Fibroblast of skin of back (primary cell): ENCODE measurements at places on chromosomes 3 and 15.

DNA sequence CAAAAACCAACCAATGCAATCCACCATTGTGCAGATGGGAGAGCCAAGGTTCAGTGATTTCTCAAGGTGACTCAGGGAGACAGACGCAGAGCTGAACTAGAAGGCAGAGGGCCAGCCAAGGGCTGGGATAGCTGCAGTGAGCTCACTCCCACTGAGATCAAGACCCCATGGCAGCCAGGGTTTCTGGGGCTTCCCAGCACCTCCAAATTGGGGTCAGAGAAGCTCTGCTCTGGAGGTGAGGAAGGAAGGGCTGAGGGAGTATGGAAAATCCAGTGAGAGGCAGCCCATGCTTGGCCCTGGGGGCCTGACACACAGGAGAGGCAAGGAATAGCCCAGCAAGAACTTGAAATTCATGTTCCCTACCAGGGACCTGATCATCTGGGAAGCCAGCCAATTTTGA lies 61.0 kb downstream of the ISG20 start:
- DNase-seq, result no peak

- no peak for DNase-seq
These were observed 115.9 kb downstream of the IQSEC1 start for GRCh38 chr3:12957339-12957738.

- peak; percentile 71 for DNase-seq
These were observed 46.4 kb downstream of the TMEM44 start for GRCh38 chr3:194586836-194587235.

GRCh38 chr3:114453361-114453780 lies 159.5 kb downstream of the TIGIT start:
- DNase-seq, result no peak

DNA sequence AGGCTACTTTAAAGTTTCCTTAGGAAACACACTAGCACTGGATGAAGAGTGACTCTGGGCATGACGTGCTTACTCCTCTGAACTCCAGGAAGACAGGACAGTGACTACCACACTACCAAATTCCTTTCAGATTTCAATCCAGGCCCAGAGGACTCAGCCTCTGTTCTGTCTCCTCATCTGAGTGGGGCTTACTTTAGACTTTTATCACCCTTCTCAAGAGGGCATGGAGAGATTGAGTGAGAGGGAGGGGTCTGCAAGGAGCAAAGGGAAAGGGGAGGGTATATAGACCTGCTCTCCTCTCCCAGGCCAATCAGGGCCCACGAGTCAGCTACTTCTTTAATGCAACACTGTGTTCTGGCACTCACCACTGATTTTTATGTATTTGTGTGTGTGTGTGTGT lies 29.4 kb upstream of the RSL24D1 start:
- no peak for DNase-seq

GRCh38 chr3:42880183-42880582 lies 4.5 kb upstream of the CYP8B1 start:
- no peak for DNase-seq

- no peak for DNase-seq
These were observed 16.2 kb downstream of the ZPLD1 start for GRCh38 chr3:102450976-102451375.

- DNase-seq, result no peak
These were observed 23.5 kb downstream of the PAQR9 start for GRCh38 chr3:142940000-142940399.

DNA sequence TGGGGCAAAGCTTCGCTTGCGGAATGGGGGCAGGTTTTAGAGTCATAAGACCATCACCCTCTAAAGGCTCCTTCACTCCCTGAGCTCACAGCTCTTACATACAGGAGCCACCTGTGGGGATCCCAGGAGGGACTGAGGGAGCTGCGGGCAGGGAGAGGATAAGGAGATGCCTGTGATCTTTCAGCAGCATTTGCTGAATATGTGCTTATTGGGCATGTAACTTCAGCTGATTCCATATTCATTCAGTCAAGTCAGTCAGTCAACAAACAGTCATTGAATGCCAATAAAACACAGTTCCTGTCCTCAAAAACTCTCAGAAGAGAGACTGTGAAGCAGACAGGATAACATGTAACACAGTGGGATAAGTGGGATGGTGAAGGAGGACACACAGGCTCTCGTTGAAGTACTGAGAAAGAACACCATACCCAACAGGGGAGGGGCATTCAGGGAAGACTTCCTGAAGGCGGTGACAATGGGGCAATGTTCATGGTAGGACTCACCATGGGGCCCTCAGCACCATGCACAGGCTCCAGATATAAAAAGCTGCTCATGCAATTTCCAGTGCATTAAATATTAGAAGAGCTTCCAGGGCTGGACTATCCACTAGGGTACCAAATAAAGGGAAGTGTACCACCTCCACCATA lies 240.9 kb downstream of the UACA start:
- no peak for DNase-seq

DNA sequence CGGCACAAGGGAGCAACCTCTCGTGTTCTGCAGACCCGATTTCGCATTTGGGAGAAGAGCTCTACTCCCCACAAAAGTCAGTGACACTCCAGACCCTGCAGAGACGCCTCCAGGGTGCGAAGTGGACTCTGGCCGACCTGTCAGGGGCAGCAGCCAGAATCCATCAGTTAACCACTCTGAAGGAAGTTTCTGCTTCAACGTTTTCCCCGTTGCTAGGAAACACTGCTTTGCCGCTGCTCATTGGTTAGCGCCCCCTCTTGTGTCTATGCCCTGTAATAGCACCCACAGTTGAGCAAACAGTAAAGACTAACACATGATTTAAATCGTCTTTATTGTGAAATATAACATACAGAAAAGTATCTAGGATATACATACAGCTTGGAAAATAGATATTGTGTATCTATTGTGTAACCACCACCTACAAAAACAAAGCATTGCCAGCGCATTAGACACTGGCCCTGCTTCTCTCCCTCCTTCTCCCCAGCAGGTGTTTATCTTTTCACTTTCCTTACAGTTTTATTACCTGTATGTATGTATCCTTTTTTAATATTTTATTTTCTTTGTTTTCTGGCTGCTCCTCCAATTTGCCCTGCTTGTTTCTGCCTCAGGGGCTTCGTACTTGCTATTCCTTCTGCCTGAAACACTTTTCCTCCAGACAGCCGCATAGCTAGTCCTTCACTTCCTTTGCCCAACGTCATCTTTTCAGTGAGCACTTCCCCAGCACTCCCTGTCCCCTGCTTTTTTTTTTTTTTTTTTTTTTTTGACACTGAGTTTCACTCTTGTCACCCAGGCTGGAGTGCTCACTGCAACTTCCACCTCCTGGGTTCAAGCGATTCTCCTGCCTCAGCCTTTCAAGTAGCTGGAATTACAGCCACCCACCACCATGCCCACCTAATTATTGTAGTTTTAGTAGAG lies 38.8 kb downstream of the TMEM40 start:
- peak; percentile 82 for DNase-seq

DNA sequence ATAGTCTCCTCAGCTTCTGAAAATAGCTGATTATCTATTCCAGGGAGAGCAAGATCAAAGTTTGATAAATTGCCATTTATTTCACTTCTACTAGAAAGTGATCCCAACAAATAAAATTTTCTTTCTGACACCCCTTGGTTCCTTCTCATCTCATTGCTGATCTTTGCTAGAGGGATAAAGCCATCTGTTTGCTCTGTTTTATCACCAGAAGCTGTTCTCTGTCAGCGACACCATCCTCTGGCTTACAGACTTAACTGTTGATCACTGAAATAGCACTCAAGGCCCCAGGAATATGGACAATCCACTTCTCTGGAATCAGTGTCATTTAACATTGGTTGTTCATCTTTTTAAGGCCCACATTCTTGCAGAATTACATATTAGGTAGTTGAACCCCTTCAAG lies 219.0 kb downstream of the LSAMP start:
- no peak for DNase-seq

- peak; percentile 16 for DNase-seq
These were observed 447.7 kb downstream of the GABRG3 start for GRCh38 chr15:27418726-27419125.

GRCh38 chr3:14322667-14323295 lies 79.6 kb upstream of the SLC6A6 start:
- DNase-seq, result no peak

GRCh38 chr3:122253581-122253980 lies 70.1 kb downstream of the CASR start:
- DNase-seq, result no peak

DNA sequence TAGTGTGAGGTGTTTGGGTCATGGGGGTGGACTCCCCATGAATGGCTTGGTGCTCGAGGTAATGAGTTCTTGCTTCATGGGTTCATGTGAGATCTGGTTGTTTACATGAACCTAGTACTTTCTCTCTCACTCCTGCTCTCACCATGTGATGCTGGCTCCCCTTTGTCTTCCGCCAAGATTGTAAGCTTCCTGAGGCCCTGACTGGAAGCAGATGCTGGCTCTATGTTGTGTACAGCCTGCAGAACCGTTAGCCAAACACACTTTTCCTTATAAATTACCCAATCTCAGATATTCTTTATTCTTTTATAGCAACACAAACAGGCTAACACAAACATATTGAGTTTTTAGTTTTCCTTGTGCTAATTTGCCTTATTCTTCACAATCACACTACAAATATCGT lies 3.2 kb upstream of the CSPG5 start:
- DNase-seq, result no peak

DNA sequence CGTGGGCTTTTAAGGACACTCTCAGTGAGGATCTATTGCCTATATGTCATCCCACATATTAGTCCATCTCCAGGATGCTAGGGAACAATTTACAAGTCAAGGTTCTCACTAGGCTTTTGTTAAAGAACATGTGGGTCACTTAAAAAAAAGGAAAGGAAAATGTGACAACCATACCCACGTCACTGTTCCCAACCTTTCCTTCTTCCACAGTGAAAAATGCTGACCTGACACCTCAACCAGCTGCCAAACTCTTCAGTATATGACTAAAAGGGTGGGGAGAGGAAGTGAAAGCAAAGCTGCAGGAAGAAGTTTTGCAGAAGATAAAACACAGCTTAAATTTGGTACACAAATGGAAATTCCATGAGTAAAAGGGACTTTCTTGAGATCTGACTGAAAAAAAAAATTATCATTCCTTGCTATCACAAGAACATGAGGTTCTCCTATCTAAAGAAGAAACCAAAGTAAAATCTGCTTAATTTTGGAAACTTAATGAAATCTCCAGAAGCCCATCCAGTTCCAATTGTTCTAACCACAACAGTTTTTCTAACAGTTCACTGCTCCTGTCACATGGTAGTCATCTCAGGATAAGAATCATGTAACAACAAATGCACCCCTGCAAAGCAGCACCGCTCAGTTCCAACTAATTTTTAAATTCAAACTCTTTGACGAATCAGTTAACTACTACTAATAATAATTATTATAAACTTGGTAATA lies 117.0 kb upstream of the TSPAN3 start:
- peak; percentile 41 for DNase-seq

GRCh38 chr3:11199902-11200845 lies 45.9 kb downstream of the HRH1 start:
- DNase-seq, result peak; percentile 61

DNA sequence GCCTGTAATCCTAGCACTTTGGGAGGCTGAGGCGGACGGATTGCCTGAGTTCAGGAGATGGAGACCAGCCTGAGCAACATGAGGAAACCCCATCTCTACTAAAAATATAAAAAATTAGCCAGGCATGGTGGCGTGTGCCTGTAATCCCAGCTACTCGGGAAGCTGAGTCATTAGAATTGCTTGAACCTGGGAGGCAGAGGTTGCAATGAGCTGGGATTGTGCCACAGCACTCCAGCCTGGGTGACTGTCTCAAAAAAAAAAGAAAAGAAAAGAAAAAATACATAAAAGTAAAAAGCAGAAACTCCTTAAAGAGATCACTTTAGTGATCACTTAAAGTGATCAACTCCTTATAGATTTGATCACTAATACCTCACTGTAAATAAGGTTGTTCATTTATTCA lies 78.0 kb downstream of the GMPS start:
- peak; percentile 34 for DNase-seq

DNA sequence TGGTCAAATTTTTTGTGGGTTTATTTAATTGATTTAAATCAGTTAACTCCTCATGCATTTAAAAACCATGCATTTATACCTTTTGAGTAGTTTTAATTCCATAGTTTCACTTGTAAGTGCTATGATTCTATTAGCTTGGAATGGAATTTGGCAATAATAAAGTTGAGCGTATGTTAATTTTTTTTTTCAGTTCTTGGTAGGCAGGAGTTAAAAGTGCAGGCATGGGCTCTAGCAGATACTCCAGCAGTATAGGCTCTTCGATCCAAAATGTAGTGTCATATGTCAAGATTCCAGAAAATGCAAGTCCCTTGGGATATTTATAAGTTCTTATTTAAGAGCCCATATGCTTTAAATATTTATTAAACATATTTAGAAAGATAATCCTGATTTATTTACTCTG lies 70.3 kb downstream of the LYSMD4 start:
- peak; percentile 51 for DNase-seq

- DNase-seq, result no peak
These were observed 73.2 kb upstream of the ARL6 start for GRCh38 chr3:97691354-97691753.

GRCh38 chr3:193348686-193349085 lies 29.9 kb downstream of the ATP13A5 start:
- no peak for DNase-seq

DNA sequence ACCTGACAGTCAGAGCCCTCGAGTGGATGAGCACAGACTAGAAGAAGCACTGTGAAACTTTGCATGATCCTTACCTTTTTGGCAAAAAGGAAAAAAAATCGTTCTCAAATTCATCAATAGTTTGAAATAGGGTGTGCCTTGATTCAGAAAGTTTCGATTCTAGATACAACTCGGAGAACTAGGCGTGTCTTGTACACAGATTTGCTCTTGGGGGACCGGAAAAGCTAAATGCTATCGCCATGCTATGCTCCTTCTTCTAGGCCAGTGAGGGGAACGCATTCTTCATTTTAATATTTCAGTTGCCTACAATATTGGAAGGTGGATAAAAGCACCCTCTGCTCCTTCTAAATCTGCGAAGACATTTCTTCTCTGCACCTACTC lies 25.0 kb downstream of the CD86 start:
- DNase-seq, result no peak

DNA sequence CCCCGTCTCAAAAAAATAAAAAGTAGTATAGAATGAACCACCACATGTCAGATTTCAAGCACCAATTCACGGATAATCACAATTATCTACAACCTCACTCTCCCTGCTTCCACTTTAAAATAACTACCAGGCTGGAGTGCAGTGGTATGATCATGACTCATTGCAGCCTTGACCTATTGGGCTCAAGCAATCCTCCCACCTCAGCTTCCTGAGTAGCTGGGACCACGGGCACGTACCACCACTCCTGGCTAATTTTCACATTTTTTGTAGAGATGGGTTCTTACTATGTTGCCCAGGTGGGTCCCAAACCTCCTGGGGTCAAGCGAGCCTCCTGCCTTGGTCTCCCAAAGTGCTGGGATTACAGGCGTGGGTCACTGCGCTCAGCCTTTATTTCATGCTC lies 38.1 kb upstream of the LDHAL6B start:
- peak; percentile 54 for DNase-seq

- no peak for DNase-seq
These were observed 56.5 kb upstream of the STT3B start for GRCh38 chr3:31476209-31476608.

DNA sequence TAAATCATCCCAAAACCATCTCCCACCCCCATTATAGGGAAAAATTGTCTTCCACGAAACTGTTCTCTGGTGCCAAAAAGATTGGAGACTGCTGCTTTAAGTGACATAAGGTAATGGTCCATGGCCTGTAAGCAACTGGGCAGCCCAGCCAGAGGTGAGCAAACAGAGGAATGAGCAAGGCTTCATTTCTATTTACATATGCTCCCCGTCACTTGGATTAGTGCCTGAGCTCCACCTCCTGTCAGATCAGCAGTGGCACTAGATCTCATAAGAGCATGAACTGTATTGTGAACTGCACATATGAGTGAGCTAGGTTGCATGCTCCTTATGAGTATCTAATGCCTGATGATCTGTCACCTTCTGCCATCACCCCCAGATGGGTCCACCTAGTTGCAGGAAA lies 1159.8 kb upstream of the ALCAM start:
- DNase-seq, result no peak
